Stimulated activated CD4-positive, alpha-beta T cell treated with anti-CD3 and anti-CD28 coated beads, Interleukin-15, amount 100 ng/mL, for 48 hours (primary cell): ENCODE measurements at places on chromosomes 12 and 14.

DNA sequence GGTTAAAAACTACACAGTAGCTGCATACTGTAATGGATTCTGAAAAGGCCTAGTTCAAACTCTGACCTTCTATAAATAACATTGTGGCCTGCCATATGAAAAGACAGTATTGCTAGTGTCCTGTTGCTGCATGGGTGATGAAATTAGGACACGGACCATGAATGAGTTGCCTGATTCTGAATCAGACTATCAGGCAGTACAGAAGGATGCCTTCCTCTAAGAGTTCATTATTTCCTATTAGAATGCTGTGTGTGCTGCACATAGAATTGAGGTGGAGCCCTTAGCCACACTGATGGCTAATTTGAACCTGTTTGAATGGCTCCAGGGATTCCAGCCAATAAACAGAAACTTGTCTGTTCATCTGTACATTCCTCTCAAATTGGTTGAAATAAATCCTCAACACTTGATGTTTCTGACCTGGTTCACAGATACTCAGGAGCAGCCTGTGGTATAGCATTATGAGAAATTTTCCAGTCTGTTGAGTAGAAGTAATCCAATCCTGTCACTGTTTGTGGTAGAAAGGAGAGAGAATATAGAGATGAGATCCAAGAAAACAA, 483.2 kb downstream of the APAF1 start:
- DNase-seq: no peak

DNA sequence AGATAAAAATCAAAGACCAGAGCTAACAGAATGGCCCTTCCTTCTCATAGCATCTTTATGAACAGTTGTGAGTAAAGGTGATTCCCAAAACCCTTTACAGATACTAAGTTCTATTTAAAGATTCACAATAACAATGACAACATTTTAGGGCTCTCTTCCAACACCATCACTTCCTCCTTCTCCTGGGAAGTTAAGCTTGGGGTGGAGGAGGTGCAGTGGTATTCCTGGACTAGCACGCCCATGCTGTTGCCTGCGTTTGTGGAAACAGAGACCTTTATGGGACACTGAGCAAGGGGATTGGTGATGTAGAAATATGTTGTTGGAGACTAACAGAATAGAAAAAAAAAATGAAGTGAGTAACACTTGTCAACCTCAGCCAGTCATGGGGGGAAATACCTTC, 22.5 kb downstream of the SYNE2 start:
- DNase-seq: no peak

DNA sequence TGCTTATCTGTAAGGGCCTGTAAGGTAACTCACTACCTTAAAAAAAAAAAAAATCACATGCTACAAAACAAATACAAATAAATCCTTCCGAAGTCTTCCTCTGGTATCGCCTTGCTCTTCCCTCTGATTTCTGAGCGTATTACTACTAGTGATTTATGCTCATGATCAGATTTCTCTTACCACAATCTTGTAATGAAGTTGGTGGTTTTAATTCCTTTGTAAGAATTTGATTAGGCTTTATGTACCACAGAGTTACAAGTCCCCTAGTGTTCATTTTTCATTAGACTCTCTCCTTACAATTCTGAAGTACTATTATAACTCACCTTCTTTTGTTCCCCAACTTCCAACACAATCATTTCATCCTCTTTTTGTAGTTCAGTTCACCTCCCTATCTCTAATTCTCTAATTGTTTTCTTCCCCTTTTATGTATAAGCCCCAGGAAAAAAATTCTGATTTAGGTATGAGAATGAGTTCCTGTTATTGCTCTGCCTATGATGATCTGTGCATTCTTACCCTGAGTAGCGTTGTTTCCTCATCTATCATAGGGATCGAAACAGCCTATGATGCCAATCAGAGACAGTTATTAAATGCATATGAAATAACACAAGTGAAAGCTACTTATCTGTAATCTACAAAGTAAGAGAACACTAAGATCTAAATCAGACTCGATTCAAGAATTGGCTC, 81.5 kb downstream of the EPS8 start:
- no peak for DNase-seq

- DNase-seq: no peak
These were observed 26.7 kb downstream of the DCP1B start for GRCh38 chr12:1977588-1977987.

DNA sequence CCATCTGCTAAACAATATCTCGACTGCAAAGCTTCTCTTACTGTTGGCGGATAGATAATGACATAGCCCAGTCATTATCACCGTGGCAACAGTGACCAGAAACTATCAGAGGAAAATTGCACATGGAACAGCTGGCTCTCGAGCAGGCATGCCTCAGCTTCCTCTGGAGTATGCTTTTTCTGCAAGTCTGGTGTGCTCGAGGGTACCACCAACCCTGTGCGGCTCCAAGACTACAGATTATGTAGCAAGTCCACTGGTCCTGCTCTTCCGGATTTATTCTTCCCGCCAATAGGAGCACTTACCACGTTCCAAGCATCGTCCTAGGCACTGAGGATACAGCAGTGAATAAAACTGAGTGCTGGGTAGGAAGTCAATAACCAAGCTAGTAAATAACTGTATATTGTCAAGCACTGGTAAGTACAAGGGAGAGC, 1.4 kb upstream of the GLRX5 start:
- no peak for DNase-seq

GRCh38 chr12:71455028-71455737, 15.6 kb downstream of the LGR5 start:
- DNase-seq: no peak
